Stimulated activated CD8-positive, alpha-beta memory T cell treated with anti-CD3 and anti-CD28 coated beads, Interleukin-15, amount 100 ng/mL, for 4 hours (primary cell): ENCODE measurements at places on chromosomes 4 and X.

- DNase-seq: no peak
Observed at GRCh38 chr4:113901994-113902787, 77.3 kb downstream of the ARSJ start.

DNA sequence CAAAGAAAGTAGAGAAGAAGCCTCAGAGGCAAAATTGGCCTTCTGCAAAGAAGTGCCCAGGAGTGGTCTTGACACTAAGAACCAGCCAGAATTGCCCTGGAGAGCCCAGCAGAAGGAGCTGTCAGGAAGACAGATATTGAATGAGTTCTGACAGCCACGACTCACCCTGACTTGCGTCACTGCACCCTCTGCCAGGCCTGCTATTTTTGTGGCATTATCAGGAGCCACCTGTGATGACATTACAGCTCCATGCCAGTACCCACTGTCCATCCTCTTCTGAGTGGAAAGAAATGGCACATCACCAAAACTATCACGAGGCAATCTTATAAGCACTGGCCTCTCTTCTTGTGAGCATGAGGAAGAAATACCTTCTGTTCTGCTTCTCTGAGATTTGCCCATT, 67.7 kb downstream of the SMIM20 start:
- no peak for DNase-seq

DNA sequence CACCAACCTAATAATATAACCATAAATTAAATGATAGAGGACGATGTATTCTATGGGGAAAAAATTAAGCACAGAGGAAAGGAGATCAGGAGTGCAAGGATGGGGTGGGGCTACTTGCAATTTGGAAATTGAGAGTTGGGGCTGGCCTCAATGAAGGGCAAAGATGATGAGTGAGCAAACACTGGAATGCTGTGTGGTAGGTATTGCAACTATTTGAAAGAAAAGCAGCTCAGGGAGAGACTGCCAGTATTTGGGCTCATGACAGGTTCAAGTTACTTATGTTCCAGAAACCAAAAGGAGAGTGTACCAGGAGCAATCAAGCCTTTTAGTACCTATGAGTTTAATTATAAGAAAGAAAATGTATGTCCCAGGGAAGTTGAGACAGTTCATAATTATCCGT, 47.4 kb downstream of the ASIC5 start:
- DNase-seq: no peak

GRCh38 chr4:80266253-80266901, at the start of gene FGF5:
Gene FGF5 (plus strand): TSS chr4:80266664. CDS start chr4:80266825, 161 bp downstream.
- DNase-seq: no peak

DNA sequence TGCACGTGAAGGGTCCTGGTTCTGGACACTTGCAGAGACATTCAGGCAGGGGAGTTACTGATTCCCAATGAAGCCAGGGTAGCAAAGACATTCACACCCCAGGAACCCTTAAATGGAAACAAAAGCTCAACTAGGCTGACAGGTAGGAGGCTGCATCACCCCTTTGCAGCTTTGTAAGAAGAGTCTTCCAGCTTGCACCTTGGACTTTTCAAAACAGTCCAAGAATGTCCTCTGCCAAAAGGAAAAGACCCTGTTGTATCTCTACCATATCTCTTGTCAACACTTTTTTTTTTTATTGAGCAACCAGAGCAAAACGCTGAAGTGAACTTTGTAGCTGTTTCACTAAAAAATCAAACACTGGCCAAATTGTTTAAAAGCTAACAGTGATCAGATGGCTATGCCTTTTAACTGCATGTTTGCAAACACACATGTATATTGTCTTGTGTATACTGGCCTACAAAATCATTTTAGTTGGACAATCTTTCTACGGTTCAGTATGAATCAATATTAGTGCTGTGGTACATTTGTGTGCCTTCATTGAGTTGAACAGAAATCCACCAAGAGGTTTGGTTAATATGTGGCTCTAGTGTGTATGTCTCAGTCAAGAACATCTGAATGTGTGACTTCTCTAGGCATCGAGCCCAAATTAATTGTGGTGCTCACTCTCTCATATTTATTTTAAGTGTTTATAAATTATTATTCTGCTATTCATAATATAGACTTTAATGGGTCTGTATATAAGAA, 18.5 kb upstream of the WWC2 start:
- DNase-seq: no peak

- DNase-seq: no peak
Observed at GRCh38 chr4:122086338-122087065, 65.6 kb upstream of the BLTP1 start.

GRCh38 chrX:83658731-83659130, 150.6 kb downstream of the POU3F4 start:
- no peak for DNase-seq

GRCh38 chr4:4502694-4503311, 39.0 kb downstream of the STX18 start:
- peak; percentile 14 for DNase-seq

DNA sequence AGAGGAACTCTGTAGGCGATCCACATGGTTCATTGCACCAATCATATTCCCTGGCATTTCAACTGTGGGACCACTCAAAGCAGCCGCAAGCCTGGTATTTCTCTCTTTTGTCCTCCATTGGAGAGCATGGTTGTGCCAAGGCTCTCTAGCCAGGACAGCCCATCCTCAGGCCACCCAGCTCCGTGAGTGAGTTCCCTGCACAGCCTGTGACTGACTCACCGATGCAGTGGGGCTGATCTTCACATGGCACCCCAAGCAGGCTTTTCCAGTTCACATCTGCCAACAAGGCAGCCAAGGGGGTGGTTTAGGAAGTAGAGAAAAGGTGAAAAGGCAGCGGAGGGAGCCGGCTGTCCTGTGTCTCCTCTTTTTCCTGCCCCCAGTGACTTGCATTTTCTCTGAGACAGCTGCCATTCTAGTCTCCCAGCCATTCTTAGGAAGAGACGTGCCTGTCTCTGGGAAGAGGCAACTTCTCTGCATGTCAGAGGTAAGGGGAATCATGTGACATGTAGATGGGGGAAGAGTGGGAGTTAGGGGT, 69.2 kb downstream of the MID1IP1 start:
- no peak for DNase-seq

- no peak for DNase-seq
Observed at GRCh38 chrX:147757750-147758149, 154.0 kb upstream of the FMR1 start.

DNA sequence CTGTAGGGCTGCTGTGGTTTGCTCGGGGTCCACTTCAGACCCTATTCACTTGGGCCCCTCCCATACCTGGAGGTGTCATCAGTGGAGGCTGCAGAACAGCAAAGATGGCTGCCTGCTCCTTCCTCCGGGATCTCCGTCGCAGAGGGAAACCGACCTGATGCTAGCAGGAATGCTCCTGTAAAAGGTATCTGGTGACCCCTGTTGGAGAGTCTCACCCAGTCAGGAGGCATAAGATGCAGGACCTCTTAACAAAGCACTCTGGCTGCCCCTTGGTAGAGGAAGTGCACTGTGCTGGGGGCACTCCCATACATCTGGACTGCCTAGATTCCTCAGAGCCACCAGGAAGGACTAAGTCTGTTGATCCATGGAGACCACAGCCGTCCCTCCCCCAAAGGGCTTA, 296.9 kb downstream of the GRID2 start:
- DNase-seq: no peak

DNA sequence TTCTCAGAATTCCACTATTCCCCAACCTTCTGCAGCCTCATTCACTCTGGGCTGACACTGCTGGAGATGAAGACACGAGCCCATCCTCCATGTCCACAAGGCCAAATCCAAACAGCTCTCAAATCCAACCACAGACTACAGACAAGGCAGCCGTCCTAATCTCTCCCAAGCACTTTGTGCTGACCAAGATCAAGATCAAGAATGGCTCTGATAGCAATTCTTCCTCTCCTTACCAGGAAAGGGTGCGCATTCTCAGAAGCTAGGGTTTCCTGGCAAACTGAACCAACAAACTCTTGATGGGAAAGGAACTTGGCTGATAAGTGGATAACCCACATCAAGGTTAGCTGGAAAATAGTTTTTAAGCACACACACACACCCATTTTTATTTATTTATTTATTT, 26.5 kb downstream of the RELL1 start:
- no peak for DNase-seq

DNA sequence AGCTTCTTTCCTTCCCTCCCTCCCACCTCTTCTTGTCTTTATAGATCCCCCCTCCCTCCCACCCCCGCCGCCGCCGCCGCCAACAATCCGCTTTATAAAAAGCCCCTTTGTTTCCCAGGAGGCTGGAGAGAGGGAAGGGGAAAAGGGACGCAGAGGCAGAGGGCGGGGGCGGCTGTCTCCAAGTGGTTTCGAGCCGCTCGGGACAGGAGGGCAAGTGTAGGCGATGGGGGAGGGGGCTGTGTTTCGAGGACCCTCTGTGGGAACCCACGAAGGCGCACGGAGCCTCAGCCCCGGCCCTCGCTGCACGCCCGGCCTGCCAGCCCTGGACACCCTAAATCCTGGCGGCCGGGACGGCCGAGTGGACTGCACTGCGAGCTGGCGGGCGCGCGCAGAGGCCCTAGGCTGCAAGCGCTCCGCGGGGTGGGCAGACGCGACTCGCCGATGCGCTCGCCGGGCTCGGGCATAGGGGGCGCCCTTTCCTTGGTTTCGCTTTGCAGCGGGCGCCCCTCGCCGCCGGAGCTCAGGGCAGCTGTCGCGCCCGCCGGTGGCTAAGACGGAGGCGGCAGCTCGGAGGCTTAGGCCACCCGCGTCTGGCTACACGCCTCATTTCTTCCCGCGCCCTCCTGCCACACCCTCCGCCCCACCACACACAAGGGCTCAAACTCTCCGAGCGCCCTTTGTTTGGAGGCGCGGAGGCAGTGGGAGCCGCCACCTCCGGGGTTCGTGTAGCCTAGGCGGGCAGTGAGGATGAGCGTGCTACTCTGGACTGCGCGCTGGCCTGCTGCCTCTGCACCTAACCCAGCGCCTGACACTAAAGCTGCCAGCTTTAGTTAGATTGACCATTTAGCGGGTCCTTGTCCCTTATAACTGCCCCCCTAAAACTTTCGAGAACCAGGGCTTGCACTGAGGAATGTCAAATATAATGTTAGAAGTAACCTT, 2.2 kb downstream of the MAMLD1 start:
- DNase-seq: no peak

- no peak for DNase-seq
Observed at GRCh38 chr4:7291372-7292114, 99.2 kb downstream of the SORCS2 start.

DNA sequence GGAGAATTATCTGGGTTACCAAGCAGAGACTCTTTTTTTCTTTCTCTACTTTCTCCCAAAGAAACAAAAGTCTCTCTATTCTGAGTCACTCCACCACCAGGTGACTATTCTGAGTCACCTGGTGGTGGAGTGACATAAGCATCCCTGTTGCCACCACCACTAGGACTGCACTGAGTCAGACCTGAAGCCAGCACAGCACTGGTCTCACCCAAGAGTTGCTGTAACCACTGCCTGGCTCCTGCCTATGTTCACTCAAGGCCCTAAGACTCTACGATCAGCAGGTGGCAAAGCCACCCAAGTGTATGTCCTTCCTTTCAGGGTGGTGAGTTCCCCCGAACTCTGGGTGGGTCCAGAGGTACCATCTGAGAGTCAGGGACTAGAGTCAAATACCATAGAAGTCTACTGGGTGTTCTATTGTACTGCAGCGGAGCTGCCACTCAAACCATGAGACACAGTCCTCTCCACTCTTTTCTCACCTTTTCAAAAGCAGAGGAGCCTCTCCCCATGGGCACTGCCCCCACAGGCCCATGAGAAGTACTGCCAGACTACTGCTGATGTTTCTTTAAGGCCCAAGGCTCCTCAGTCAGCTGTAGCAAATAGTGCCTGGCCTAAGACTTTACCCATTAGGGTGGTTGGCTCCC, 209.6 kb upstream of the IRS4 start:
- DNase-seq: no peak

DNA sequence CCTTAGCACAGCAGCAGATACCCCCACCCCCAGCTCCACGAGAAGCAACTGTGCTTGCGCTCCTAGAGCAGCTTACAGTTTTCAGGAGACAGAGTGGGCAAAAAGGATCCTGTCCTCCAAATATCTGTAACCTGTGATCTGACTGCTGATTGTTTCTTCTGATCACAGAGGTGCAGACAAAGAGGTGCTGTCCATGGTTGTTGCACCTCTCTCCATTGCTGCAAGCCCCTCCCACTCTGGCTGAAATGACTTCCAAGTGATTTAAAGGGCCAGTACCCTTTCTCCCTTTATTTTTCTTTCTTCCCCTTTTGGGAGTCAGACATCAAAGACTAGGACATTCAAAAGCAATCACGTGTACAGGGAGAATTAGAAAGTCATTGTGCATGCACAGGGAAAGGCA, 205.3 kb upstream of the GEMIN8 start:
- DNase-seq: no peak

DNA sequence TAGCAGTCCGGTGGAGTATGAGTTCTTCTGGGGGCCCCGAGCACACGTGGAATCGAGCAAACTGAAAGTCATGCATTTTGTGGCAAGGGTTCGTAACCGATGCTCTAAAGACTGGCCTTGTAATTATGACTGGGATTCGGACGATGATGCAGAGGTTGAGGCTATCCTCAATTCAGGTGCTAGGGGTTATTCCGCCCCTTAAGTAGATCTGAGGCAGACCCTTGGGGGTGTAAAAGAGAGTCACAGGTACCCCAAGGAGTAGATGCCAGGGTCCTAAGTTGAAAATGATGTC, 852 bp downstream of the MAGEH1 start:
- DNase-seq: no peak

- no peak for DNase-seq
Observed at GRCh38 chrX:54807524-54808108, at the start of gene MAGED2. Gene MAGED2 (plus strand): TSS chrX:54807745. CDS start chrX:54809332, 1,587 bp downstream.

DNA sequence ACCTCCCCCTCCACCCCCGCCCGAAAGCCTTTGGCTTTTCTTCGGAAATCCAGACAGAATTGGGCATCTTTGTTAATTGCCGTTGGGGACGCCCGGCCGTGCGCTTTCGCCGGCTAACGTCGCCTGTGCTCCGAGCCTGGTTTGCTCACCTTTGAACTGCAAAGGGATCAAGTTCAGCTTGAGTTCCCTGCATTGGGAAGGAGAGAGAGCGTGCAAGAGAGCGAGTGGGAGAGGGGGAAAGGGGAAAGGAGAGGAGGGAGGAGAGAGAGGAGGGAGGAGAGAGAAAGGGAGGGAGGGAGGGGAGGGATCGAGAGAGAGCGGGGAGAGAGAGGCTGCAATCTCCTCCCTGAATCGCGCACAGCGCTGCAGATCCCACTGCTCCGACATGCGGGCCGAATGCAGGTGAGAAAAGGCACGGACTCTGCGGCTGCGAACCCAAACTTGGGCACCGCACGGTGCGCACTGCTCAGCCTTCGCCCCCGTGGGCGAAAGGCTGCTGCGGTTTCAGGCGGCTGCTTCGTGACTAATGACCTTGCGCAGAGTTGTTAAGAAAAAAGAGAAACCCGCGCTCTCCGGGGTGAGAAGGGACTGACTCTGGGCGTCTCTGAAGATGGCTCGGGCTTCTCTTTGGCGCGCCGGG, at the start of gene PCDH7:
Gene PCDH7, plus strand, starts transcription at position 349 of the 640 bp plus-strand sequence. CDS start 1,054 bp downstream, outside the sequence.
- DNase-seq: no peak

DNA sequence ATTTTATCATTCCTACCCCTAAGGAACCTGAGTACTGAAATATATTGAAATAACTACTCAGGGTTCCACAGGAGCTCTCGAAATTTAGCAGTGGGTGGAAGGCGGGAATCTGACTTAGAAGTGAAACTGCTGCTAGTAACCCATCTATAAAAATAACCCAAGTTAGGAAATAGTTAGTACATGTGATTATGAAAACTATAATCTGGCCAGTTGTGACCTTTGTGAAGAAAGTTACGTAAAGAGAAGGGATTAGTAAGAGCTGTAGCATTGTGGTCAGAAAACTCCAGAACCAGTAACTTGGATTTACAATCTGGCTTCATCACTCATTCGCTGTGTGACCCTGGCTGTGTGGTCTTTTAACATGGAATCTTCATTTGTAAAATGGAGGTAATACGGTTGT, 175.5 kb downstream of the RAPGEF2 start:
- DNase-seq: no peak

GRCh38 chr4:1842993-1843448, 12.9 kb downstream of the LETM1 start:
- no peak for DNase-seq
